ENCODE measurements at places on chromosomes 4 and X. TPM values are rescaled to one million over a fixed set of nuclear protein-coding genes. Genes with fewer than 3 reads are reported as not detected.
A peak's percentile ranks its signal among the peaks of the same experiment; 100 is the strongest.

The ZCCHC18 gene
- total RNA-seq: 3.8 TPM

The NXF3 gene
- total RNA-seq: not detected

The ZMYM3 gene
- total RNA-seq: 33.4 TPM

- no peak for DNase-seq
Observed at GRCh38 chr4:123877551-123877950, 481.0 kb downstream of the SPRY1 start.

DNA sequence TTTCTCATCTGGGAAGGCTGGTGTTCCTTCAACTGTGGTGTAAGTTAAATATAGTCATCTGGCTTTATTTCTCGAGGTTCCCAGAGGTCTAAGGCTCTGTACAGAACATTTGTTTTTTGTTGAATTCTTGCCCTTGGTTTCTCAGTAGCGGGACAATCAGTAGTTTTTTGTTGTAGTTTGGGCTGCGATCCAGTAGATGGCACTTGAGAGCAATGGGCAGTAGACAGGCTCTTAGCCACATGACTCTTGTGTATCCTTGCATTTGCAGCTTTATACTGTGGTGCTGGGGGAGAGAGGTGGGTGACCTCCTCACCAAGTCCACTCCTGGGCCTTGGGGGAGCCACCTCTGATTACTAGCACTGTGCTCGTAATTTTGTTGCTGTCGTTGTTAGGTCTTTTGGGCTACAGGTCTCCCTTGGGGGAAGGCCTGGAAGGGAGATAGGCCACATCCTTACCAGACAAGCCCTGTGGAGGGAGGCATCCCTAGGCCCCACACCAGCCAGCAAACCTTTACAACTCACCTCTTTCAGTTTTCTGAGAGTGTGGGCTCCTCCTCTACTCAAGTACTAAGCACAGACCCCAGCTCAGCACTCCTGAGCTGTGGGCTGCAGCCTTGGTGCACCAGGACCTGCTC lies 8.1 kb downstream of the ETDB start:
- DNase-seq: peak; percentile 49

GRCh38 chr4:140092094-140092851 lies 61.7 kb downstream of the MAML3 start:
- no peak for DNase-seq

DNA sequence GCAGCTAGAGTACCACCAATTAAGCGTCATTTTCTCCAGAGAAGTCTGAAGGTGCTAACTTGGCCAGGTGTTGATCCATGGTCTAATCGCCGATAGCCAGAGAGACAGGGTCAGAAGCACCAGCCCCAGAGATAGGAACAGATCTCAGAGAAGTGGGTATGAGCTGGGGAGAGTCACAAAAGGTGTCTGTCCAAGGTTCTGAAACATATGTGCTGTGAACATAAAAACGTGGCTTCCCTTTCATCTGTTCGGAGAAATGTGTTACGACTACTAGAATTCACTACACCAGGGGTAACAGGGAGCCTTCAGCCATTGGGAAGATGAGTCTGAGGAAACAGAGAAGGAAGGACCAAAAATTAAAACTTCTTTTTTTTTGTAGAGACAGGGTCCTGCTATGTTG lies 91.3 kb downstream of the FBXL5 start:
- no peak for DNase-seq

All from activated CD8-positive, alpha-beta T cell treated with anti-CD3 and anti-CD28 coated beads, Interleukin-2, amount 10 ng/mL, durations not matched to agents 7 days and 5 days (primary cell).